ENCODE measurements at places on chromosomes 3 and 15.

- DNase-seq: no peak
Observed at GRCh38 chr3:135304378-135304777, 509.3 kb downstream of the EPHB1 start.

DNA sequence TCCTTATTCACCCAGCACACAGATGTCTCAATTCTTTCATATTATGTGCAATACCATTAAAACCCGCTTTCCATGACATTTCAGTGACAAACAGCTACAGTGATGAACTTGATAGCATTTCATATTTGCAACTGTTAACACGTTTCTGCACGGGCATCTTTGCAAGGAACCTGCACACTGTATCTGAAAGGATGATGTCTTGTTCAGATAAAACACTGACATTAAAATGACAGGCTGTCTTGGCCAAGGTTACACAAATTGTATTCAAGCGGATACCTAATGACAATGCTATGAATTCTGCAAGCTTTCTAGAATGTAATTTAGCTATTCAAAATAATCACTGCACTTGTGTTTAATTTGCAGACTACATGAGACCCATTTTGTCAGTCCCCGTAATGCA is 529.2 kb downstream of the FOXP1 start:
- DNase-seq: no peak

GRCh38 chr3:194138732-194139070 is 2.8 kb downstream of the HES1 start:
- DNase-seq: no peak

DNA sequence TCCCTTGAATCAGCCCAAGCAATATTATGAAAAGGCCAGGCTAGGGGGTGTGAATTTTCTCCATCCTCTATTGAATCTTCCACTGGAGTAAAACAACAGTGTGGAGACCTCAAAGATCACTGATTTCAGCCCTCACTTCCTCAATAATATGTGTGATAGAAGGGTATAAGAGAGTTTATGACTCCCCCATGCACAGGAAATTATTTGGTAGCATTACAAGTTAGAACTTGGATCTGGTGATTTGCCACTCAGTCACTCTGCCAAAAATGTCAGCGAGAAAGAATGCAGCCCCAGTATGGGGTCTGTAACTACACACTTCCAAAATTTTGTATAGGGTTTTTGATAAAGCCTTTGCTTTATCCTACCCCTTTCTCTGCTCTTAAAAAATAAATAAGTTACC is 81.0 kb upstream of the KCNMB2 start:
- DNase-seq: no peak

DNA sequence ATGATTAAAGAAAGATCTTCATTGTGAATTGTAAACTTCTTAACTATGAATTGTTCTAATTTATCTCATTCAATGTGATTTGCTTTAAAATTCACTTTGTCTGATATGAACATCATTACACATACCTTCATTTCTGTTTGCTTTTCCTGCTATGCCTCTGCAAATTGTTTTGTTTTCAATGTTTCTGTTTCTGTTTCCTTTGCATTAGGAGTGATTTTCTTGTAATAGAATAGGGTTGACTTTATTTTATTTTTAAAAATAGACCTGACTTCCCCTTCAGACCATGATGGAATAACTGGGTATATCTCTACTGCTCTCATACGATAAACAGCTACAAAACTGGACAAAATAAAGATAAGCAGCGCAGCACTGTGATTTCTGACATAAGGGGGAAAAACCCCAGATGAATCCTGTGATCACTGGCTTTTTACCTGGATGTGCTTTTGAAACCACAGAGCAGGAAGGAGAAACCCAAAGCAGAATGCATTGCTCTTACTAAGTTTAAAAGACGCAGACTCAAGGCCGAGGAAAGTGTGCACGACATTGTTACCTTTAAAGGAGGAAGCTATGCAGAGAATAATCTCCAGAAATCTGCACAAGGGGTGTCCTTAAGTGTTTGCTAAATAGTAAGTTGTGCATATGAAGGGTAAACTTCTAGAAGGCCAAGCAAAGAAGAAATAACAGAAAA is 420.2 kb downstream of the TBC1D5 start:
- peak; percentile 1 for DNase-seq
